ENCODE measurements at places on chromosomes 12 and 14.

DNA sequence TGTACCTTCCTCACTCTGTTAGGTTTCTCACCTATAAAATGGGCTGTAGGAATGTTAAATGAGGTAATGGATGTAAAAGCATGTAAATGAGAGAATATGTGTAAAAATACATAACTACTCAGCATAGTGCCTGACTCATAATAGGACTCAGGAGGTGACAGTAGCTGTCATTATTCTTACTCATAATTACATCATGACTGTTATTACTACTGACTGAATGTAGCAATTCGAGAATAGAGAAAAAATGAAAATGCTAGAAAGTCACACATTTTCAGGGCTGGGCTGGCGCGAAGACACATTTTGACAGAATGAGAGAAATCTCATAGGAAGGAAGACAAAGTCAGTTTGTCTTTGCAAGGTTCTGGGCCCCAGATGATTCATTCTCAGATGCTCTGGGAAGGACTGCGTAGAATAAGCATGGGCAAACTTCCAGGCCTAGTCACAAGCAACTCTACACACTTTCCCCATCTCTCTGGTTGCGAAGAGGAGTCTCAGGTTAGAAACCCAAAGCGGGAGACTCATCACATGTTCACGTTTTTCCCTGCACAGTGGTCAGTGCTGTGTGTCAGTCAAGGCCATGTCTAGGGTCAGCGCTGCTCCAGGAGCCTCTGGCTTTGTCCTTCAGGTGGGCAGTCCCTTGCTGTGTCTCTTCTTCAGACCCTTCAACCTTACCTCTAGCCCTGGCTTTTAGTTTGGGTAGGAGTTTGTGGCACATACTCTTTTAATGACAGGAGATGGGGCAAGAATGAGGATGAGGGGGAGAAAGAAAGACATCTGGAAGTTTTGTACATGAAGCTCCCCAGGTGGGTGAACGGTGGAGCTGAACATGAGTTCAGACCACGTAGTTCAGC lies 8.4 kb downstream of the GPRC5A start:
- peak; percentile 51 for DNase-seq

DNA sequence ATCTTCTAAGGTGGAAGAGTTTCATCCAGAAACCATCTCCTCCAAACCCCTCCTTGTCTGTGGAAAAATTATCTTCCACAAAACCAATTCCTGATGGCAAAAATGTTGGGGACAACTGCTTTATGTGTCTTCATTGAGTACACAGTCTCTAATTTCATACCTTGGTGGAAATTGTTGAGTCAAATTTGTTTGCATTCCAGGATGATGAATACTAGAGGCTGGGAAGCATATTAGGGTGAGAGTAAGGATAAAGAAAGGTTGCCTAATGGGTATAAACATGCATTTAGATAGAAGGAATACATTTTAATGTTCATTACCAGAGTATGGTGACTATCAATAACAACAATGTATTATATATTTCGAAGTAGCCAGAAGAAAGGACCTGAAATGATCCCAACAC lies 98.2 kb downstream of the C12orf42 start:
- no peak for DNase-seq

DNA sequence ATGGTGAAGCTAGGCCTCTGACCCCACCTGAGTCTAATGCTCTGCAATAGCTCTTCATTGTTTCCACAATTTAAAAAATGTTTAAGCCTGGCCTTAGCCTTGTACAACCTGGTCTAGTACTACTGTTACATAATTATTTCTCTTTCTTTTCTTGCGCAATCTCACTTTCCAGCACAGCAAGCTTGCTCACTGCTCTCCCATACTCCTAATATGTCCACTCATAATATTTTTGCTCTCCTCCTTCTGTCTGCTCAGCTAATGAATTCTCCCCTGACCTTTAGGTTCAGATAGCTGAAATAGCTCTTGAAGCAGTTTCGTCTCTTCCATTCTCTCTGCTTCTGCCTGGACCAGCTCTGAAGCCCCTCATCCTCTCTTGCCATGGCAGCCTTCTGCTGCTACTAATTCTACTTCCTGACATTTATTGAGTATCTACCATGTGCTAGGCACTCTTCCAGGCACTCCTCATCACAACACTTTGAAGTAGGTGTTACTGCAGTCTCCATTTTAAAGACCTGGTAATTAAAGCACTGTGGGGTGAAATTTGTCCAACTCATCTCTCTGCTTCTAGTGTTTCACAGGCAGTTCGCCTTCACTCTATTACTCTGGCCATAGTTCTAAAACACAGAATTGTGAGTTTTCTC lies 2.8 kb upstream of the SLC48A1 start:
- no peak for DNase-seq

DNA sequence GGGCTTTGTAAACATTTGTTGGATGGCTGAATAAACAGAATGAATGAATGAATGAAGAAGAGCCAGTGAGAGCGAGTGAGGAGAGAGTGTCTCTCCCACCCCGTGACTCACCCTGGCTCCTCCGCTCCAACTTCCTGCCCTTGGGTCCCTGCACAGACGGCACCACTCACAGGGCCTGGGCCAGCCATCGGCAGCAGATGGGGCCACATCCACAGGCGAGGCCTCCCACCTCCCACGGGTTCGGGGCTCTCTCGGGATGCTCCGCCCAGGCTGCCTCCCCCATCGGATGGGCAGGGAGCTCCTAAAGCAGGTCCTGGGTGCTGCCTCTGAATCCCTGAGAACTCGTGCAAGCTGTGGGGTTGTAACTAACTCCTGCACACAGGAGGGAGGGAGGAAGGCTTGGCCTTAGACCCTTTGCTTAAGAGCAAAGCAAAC lies 41.3 kb downstream of the CCNK start:
- DNase-seq = no peak

DNA sequence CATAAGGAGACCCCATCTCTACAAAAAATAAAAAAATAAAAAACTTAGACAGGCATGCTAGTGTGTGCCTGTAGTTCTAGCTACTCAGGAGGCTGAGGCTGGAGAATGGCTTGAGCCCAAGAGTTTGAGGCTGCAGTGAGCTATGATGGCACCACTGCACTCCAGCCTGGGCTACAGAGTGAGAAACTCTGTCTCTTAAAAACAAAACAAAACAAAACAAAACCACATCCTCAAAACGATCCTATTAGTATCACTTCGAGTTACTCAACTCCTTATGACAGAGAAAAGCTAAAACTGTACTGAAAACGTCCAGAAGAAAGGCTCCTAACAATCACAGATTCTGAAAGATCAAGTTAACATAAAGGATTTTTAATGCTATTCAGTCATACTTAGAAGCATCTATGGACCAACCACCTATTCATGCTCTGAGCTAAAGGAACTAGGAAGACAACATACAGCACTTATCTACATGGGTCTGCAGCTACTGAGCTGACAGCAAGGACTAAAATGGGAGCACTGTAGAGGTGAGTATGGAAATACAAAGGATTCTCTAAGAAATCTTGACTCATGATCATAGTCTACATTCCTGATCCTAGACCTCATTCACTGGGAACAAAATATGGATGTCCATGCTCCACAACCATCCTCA lies 75.3 kb upstream of the DUSP6 start:
- DNase-seq = no peak

GRCh38 chr12:52452101-52452500 lies at the start of gene KRT6B:
Gene KRT6B (minus strand): TSS chr12:52452146. CDS start chr12:52452078, 68 bp downstream.
- no peak for DNase-seq

- DNase-seq = no peak
These were observed 156.0 kb upstream of the PLEKHG7 start for GRCh38 chr12:92546635-92547348.

- DNase-seq = no peak
These were observed 14.0 kb downstream of the TMEM30B start for GRCh38 chr14:61266891-61267740.

DNA sequence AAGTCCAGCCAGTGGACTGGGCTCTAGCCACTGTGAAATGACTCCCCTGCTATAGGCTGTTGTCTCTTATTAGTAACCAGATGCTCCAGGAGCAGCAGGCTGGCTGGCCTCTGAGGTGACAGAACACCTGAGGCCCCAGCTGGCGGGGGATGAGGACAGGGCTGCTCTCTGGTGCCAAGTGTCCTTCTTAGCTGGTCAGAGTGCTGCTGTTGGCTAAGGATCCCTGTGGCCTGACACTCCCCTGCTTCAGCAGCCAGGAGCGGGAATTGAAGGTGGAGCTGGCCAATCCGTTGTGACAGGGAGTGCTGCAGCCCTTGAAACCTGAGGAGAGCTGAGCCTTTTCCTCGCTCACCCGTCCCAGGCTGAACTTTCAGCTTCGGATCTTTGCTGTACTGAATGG lies 30.7 kb downstream of the TMEM229B start:
- no peak for DNase-seq

- no peak for DNase-seq
These were observed 111.9 kb downstream of the PAX9 start for GRCh38 chr14:36773558-36773957.

GRCh38 chr12:122790393-122791075 lies 16.2 kb downstream of the CCDC62 start:
- no peak for DNase-seq

GRCh38 chr12:78179346-78179745 lies 348.7 kb downstream of the NAV3 start:
- DNase-seq = no peak

GRCh38 chr12:116384691-116385485 lies 107.4 kb upstream of the MED13L start:
- no peak for DNase-seq

DNA sequence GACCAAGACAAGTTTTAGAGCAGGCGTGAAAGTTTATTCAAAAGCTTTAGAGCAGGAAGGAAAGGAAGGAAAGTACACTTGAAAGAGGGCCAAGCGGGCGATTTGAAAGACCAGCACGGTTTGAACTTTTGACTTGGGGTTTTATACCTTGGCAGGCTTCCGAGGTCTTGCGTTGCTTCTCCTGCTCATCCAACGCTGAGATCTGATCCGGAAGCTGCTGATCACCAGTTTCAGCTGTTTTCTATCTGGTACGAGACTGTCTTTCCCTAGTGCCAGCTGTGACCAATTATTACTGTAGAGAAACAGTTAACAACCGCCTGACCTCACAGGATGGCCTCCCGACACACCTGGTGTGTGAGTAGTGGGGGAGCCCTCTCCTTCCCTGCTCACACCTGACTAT lies 20.6 kb upstream of the SNRPF start:
- no peak for DNase-seq

GRCh38 chr12:88062474-88062873 lies 33.3 kb upstream of the C12orf50 start:
- DNase-seq = no peak

- DNase-seq = no peak
These were observed 48.5 kb downstream of the FGD6 start for GRCh38 chr12:95168746-95169145.

DNA sequence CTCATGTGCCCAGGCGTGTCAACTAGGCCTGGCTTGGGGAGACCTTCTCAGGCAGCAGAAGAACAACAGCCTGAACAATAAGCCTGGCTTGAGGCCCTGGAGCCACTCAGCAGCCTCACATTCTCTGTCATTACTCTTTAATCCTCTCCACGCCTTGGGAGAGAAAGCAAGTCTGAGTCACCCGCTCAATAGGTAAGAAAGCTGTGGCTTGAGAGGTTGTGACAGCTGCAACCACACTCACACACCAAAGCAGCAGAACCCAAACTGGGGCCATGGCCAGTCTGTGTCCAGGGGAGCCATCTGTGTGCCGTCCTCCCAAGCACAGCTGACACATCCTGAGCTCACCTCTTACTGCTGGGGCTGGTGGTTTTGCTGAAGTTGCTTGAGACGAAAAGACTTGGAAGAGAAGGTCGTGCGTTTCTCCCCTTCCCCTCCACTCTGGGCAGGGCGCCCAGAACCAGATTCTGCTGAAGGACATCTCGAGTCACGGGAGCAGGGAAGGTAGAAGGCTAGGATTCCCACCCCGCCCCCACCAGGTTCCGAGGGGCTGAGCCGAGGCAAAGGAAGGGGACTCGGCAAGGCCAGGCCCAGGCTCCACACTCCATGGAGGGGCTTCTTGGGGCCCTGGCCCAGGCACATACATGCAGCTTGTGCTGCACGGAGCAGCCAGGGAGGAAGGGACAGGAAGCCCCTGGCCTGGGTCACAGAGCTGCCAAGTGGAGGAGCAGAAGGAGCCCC lies 5.5 kb downstream of the TMEM63C start:
- no peak for DNase-seq

- no peak for DNase-seq
These were observed 48.8 kb downstream of the LRCOL1 start for GRCh38 chr12:132561427-132562156.

DNA sequence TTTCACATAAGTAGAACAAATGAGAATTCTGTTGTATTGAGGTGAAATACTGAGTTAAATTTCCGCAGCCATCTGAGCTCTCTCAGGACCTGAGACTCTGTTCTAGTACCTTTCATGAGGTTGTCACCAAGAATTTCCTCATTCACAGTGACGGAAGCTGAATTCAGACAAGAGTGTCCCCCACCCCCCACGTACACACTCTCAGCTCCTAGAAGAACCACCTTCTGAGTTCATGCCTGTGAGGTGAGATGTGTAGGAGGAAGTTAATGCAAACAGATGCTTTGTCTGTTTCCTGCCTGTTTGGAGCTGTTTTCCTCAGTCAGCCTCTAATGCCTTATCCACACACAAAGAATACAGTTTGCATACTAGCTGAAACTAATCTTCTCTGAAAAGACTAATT lies 18.2 kb downstream of the BICDL1 start:
- peak; percentile 68 for DNase-seq

DNA sequence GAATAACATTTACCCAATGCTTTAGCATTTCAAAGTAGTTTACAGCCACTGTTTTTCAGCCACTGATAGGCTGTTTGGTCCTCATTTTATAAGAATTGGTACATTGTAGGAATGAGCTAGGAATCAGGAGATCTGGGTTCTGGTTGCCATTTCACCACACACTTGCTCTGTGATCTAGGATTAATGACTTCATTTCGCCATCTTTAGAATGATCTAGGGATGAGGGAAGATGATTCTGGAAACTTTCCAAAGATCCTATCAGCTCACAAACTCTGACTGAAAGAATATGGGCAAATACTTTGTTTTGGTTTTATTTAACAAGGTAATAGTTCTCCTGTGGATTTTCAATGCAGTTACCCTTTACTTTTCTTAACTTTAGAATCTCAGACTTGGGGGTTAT lies 155.0 kb downstream of the GCH1 start:
- no peak for DNase-seq

- no peak for DNase-seq
These were observed 10.3 kb downstream of the KRT7 start for GRCh38 chr12:52243259-52243855.

GRCh38 chr14:104983231-104983721 lies 2.3 kb upstream of the CLBA1 start:
- DNase-seq = no peak

- no peak for DNase-seq
These were observed 14.7 kb upstream of the TMED10 start for GRCh38 chr14:75191100-75191499.

- no peak for DNase-seq
These were observed 58.3 kb upstream of the OTOGL start for GRCh38 chr12:80041071-80041470.

Data from stimulated activated CD4-positive, alpha-beta T cell treated with anti-CD3 and anti-CD28 coated beads, TNF-alpha, amount 100 ng/mL, for 48 hours (primary cell).